Fibroblast of villous mesenchyme (primary cell): ENCODE measurements at places on chromosomes 12 and 14. TPM values are rescaled to one million over a fixed set of nuclear protein-coding genes. Genes with fewer than 3 reads are reported as not detected.

DNA sequence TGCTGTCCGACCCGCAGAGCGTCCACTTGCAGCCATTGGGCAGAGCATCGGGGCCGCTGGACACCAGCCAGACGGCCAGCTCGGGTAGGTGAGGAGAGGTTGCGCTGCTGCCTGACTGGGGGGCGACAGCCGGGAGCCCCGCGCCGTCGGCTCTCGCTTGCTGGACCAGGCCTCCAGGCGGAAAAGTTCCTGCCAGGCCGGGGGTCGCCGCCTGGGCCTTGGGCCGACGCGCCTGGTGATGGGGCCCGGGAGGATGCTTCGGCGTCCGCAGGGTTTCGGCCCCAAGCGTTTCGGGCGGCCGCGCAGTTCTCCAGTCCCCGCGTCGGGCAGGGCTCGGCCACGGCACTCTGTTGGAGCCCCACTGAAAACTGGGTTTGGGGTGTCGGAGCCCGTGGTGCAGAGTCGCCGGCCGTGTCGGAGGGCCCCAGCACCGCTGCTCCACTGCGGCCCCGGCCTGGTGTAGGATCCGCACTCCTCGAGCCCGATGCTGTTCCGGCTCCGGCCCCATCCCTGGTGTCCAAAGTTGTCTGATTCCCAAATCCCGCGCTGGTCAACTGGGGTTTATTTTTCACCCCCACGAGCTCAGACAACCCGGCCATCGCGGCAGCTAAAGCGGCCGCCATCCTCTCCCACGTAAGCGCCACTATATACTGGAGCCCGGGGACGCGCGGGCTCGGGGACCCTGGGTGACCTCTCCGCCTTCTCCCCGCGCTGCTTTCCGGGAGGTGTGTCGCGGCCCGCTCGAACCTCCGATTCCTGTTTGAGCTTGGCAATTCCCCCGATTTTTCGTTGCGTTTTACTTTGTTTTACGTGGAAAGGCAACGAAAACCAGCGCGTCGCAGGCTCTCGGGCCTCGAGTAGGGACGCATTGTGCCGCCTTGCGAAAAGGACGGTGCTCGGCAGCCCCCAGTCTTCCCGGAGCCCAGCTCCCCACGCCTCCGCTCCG, 872 bp downstream of the VSX2 start:
- no peak for DNase-seq

TAS2R46 gene
- 4.2 and 4.3 TPM in 2 replicates for total RNA-seq

CRIP2 gene
- 8.6 and 18.0 TPM in 2 replicates for total RNA-seq

AKAP5 gene
- 1.9 and 3.0 TPM in 2 replicates for total RNA-seq

DNA sequence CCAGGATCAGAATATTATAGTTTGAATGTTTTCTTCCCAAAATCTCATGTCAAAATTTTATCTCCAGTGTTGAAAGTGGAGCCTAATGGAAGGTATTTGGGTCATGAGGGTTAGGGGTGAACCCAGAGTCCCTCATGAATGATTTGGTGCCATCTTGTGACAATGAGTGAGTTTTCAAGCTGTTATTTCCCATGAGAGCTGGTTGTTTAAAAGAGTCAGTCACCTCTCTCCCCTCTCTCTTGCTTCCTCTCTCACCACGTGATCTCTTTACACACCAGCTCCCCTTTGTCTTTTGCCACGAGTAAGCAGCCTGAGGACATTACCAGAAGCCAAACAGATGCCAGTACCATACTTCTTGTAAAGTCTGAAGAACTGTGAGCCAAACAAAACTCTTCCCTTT, 561.6 kb downstream of the RERGL start:
- no peak for DNase-seq

OR11H12 gene
- total RNA-seq: not detected in 2 replicates

DNA sequence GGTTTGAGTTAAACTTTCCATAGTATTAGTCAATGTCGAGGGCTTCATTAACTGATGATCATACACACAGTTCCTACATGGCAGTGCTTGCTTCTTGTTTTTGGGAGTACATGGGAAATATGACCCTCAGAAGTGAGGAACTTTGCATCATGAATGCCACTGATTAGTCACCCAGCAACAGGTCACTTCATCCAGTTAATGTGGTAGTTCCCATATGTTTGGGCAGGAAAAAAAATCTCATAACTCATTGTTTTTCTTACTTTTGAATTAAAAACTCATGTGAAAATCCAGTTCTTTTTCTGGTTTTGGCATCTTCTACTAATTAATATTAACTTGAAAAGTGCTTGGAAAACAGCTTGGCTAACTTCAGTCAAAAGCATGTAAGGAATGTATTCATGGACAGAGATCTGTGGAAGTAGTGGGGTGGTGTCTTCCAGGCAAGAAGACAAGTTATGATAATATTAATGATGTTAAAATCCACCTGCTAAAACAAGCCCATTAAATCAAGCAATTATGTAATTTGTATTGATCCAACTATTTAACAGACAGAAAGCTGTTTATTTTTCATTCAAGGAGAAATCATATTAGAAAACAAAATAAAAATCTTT, 309.1 kb upstream of the NAV3 start:
- no peak for DNase-seq
